Activated CD4-positive, alpha-beta T cell treated with anti-CD3 and anti-CD28 coated beads, Interleukin-2, Interleukin-6, amounts not matched to agents 100 ng/mL and 50 ng/mL, durations not matched to agents 16 hours and 8 hours (primary cell): ENCODE measurements at places on chromosomes 16 and 17.

GRCh38 chr17:44176671-44177501, 6.4 kb downstream of the ASB16 start:
- no peak for DNase-seq

- no peak for DNase-seq
Observed at GRCh38 chr17:4019275-4019674, 55.0 kb upstream of the ATP2A3 start.

GRCh38 chr17:55278173-55278961, 13.6 kb downstream of the HLF start:
- DNase-seq, result no peak

GRCh38 chr17:43655693-43656255, 5.9 kb downstream of the MEOX1 start:
- peak; percentile 51 for DNase-seq

DNA sequence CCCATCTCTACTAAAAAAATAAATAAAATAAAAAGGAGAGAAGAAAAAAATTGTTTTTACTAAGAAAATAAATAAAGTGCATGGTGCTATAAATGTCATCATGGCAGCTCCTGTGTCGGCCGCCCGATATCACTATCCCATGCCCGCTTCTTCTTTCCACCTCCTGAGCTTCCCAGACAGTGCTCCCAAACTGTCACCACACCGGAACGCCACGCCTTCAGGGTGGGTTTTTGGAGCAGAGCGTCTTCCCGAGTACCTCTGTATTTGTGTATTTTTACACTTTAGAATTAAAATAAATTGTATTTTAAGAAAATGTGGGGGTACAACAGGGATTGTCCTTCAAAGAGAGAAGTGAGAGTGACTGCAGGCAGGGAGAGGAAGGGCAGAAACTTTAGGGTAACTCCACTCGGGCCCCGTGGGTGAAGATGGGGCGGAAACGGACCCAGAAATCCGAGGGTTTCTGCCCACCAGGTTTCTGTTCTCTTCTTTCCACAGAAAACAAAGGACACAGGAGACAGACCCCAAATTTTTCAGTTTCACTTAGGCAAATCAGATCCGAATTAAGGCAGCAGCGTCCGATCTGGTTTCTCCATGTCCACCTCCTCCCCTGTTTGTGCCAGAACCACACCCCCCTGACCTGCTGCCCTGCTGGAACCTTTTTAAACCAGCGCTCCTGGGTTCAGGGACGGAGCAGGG, 3.6 kb upstream of the ITGAX start:
- no peak for DNase-seq

DNA sequence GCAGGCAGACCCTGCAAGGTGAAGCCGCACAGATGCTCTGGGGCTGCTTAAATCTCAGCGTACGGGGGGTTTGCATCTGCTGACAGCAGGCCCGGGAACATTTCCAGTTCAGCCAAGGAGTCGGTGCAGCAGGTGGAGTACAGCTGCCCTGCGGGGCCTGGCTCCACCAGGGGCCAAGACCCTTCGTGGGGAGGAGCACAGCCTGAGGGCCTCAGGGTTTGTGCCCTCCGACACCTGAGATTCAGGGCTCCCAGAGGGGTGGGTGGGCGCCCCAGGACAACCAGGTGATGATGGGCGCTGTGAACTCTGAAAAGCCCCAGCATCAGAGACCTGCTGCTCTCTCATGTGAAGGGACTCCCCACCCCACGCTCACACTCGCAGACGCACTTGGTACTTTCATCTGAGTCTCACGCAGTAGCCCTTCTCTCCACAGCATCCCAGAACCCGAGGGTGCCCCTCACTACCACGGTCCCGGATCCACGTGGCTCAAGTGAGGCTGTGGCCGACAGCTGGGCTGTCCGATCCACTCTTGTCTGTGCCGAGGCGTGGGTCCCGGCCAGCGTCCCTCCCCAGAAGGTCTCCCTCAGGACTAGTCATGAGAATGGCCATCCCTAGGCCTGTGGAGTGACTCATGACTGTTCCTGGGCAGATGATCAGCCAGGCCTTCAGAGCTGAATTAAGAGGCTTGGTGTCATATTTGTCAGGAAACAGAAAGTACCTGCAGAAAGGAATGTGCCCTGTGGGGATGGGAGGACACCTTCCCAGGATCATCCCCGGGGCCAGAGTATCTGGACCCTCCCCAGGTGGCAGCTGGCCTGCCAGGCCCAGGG, 29.6 kb downstream of the ACSF3 start:
- DNase-seq, result no peak

DNA sequence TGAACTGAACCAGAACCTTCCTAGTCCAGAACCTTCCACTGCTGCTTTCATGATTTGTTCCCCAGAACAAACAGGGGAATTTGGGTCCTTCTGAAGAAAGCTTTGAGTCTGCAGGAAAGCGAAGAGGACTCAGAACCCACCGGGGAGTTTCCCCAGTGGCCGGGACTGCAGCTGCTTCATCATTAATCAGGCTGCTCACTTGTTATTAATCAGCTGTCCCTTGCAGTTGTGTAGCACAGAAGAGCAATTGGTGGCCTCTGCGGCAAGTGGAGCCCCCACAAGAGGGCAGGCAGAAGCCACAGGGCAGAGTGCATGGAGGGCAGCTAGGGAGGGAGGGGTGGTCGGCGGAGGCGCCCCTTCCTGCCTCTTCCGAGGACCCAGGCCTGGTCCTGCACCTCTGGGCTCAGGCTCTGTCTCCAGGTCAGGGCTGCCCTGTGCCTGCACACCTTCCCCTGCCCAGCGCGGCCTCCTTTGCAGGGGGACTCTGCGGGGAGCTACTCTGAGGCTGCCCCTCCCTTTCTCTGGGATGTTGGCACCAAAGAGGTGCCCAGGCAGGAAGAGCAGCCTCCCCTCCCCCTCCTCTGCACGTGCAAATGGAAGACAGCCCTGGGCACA, 6.9 kb downstream of the CCL17 start:
- DNase-seq, result no peak

- DNase-seq, result no peak
Observed at GRCh38 chr17:48625495-48626244, 488 bp downstream of the HOXB9 start.

GRCh38 chr17:49585422-49586027, 9.9 kb downstream of the NXPH3 start:
- DNase-seq, result no peak

GRCh38 chr17:16938496-16939207, 33.3 kb downstream of the TNFRSF13B start:
- no peak for DNase-seq

DNA sequence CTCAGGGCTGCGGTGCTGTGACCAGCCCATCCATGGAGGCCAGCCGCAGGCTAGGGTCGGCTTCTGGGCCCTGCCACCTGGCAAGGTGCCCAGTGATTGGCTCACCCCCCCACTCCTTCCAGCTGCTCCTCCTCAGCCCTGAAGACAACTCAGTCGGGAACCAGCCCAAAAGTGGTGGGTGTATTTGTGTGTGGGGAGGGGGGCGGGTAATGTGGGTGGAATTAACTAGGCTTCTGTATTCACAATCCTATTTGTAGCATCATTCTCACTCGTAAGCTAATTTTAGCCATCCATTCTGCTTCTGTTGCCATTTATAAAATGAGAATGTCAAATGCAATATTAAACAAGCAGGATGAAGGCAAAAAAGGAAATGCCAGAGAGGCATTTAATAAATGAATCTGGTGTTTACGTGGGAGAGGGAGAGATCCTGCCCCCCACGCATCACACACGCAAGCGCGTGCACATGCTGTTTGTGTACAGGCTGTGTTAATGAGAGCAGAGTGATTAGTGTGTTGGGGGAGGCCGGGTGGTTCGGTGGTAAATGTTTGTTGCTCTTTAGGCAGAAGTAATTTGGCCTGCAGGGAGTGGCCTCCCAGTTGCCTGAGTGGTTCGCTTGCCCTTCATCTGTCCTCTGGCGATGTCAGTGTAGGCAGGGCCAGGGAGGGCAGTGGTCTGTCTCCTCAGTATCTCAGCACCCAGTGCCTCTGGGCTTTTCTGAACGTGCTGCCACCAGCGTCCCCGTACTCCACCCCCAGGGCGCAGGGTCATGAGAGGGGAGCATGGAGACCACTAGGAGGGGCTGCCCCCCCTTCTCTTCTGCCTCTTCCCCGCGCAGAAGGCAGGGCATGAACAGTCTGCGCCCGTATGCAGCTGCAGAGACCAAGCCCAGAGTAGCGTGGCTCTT, 140.1 kb downstream of the CCDC182 start:
- DNase-seq, result no peak

DNA sequence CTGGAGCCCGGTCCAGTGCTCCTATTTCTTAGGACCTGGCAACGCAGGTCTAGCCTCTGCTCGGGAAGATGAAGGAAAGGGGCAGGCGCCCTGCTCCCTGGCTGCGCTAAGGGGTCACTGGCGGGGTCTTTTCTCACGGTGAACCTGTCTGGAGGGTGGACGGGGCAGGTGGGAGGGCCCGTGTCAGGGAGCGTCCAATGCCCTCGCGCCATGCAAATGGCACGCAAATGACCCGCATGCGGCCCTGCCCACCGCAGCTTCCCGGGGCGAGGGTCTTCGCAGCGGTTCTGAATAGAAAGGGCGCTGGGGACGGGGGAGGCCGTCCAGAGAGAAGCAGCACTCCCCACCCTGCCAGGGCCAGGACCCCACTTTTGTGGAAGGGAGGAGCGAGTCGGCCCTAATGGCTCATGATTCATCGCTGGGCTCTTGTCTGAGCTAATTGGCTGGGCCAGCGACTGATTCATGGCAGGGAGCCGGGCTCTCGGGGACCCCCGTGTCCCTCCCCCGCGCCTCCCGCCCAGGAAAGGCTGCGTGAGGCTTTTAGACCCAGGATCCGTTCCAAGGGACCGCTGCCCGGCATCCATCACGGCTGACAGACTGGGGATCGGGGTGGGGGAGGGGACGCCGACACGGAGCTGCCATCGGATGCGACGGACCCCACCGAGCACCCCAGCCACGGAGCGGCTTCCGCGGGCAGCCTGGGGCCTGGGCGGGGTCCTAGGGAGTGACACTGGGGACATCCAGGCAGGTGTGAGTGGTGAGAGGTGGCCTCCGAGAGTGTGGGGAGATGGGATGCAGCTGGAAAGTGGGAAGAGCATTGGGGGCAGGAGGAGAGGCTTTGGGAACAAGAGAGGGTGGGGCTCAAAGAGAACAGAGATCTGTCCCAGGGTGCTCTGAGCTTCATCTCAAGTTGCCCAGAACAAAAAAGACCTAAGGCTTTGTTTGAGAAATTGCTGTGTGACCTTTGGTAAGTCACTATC, 25.0 kb upstream of the NGFR start:
- no peak for DNase-seq

DNA sequence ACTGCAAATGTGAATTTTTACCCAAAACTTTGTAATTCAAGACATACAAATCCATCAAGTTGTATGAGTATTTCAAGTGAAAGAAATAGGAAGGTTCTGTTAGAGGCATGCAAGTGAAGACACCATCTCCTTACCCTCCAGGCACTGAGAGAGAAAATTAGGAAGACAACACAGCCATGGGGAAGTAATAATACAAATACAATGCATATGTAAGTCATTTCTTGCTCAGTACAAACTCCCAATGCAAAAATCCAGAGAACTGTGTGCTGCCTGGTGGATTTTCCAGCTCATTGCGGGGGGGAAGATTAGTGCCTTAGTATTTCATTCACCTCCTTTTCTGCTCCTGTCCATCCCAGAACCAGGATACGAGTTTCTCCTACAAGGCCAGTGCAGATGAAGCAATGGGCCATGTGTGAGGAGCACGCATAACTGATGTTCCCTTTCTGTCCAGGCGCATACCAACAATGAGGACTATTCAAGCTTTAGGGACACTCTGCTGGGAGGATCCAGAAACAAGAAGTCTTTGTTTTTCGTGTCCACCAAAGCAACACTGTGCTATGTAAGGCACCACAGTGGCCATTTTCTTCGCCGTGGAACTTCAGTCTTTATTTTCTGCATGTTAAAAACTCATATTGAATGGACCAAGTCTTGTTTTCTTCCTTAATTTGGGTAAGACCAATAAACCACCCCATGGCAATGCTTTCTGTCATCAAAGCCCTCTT, 143.7 kb upstream of the RCVRN start:
- no peak for DNase-seq

DNA sequence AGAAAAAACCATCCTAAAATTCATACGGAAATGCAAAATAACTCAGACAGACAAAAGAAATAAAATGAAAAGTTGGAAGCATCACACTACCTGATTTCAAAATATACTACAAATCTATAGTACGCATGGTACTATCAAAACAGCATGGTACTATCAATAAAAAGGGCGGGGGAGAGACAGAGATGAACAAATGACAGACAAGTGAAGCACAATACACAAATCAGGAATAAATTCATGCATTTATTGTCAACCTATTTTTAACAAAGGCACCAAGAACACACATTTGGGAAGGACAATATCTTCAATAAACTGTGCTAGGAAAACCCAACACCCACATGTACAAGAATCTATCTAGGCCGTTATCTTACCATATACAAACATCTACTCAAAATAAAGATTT, 207.4 kb upstream of the WSB1 start:
- DNase-seq, result no peak

GRCh38 chr16:90031931-90032673, 12.8 kb upstream of the DBNDD1 start:
- no peak for DNase-seq

GRCh38 chr17:28925912-28926365, 23.1 kb upstream of the DHRS13 start:
- peak; percentile 83 for DNase-seq

- DNase-seq, result no peak
Observed at GRCh38 chr17:78223061-78223460, 8.4 kb upstream of the TMEM235 start.

DNA sequence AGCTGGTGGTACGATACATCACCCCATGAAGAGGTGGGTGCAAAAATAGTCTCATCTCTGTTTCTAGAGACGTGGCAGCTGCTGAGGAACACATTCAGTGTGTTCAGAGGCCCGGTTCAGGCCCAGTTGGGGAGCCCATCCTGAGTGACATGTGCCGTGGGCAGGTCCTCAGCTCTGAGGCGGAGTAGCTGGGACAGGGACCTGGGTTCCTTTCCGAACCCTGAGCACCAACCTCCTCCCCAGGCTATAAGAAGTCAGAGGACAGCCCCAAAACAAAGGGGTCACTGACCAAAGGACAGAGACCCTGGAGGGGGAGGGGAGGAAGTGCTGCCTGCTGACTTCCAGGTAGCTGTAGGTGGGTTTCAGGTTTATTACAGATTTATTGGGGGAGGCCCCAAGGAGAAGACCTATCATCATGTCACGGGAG, 5.1 kb downstream of the LDHD start:
- DNase-seq, result no peak

GRCh38 chr17:76152591-76152990, 11.5 kb upstream of the FOXJ1 start:
- DNase-seq, result no peak

- DNase-seq, result no peak
Observed at GRCh38 chr16:79209308-79209707, 391.2 kb downstream of the MAF start.

DNA sequence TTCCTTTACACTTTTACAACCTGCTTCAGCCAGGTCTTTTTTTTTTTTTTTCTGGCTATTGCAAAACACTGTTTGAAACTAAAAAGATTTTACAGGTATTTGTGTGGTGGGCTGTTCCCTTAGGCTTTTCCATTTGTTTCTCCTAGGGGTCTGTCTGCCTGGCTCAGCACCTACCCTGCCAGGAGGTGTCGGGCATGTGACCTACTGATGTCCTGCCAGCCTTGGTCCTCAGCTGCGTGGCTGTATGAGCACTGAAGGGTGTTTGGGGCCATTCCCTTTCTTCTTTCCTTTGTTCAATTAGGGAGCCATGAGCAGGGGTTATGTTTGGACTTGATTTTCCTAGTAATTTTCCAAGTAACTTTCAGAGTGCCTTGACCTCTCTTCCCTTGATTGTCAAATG, 269.2 kb upstream of the SALL1 start:
- DNase-seq, result no peak

GRCh38 chr16:72999541-73000019, 48.3 kb downstream of the ZFHX3 start:
- no peak for DNase-seq
